Activated naive CD4-positive, alpha-beta T cell treated with anti-CD3 and anti-CD28 coated beads, Interleukin-2, amount 10 ng/mL, durations not matched to agents 7 days and 5 days (primary cell): ENCODE measurements at places on chromosomes 4 and X.

DNA sequence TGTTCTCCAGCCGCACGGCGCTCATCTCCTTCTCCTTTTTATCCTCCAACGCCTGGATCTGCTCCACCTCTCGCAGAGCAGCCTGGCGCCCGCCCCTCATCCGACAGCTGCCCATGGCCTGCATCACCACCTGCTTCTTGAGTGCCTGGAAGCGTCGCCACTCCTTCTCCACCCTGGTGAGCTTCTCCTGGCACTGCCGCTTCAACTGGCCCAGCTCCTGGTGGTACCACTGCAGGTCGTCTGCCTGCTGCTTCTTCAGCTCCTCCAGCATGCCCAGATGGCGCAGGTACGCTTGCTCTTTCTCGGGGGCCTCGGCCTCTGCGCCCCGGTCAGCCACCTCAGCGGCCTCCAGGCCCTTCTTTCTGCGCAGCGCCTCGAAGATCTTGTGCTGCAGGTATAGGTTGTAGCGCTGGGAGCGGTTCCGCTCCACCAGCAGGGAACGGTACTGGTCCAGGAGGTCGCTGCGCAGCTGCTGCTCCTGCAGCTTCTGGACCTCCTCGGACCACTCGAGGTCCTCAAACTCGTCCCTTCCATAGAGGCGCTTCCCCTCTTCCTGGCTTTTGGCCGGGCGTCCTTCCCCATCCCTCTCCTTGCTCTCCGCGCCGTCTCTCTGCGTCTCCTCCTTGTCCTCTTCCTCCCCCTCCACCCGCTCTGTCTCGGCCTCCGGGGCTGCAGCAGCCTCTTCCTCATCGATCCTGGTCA is 1.2 kb upstream of the TADA2B start:
- peaks cover 18% of the 10 kb centered on the region for H3K36me3 ChIP-seq
- peaks cover 20% of the 10 kb centered on the region for H3K27me3 ChIP-seq
- H3K4me3 ChIP-seq: peak overlapping the region; percentile 76
- peak overlapping the region; percentile 64 for H3K27ac ChIP-seq
- peaks cover 42% of the 10 kb centered on the region for H3K4me1 ChIP-seq
- DNase-seq: peak; percentile 56

DNA sequence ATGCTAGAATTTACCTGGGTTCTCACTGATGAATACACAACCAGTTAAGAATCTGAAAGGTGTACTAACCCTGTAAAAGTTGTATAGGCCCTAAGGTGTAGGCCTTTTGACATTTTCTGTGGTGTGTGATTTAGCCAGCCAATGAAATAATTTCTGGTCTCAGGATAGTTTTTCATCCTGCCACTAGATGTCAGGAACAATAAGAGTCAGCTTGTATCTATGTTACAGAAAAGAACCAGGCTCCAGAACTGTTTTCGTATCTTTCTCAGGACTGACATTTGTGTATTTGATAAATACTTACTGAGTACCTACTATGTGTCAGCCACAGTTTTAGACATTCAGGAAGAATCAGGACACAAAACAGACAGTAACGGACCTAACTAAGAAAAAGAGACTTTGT is 673.6 kb upstream of the TENM3 start:
- DNase-seq: no peak
- no peaks in the 10 kb centered on the region for H3K36me3 ChIP-seq
- no peaks in the 10 kb centered on the region for H3K4me1 ChIP-seq

DNA sequence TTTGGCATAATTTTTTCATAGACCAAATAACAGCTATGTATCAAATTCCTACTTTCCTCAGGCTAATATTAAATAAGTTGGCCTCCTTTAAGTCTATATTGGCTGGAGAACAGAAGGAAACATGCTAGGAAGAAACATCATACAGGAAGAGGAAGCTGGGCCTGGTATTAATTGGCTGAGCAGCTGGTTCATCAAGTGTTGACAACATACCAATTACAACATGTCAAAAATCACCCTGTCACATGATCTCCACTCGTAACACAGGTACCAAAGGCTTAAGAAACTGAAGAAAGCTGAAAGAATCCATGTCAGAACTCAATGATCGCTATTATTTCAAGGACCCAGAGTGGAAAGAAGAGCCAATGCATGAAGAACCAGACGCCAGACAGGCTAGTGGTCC is 10.5 kb downstream of the WDFY3 start:
- DNase-seq: no peak
- H3K27ac ChIP-seq: no peak overlapping the region
- H3K27me3 ChIP-seq: no peaks in the 10 kb centered on the region
- no peaks in the 10 kb centered on the region for H3K4me1 ChIP-seq
- no peak overlapping the region for H3K4me3 ChIP-seq
- no peaks in the 10 kb centered on the region for H3K36me3 ChIP-seq

DNA sequence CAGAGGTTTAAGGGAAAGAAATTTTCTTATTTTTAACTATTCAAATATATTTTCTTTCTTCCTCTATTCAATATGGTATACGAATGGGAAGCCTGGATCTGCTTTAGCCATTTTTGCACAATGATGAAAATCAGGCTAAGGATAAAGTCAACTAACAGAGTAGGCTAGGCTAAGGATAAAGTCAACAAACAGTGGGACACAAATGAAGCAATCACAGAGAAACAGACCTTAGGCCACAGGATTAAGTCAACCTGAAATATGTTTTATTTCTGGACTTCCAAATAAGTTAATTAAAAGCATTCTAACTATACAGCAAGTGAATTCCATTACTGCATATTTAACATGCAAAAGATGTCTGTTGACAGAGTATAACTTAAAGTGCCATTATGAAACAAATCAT is 17.0 kb downstream of the DYNLT3 start:
- H3K36me3 ChIP-seq: no peaks in the 10 kb centered on the region
- H3K27ac ChIP-seq: no peak overlapping the region
- no peak for DNase-seq
- H3K4me1 ChIP-seq: peaks cover 7% of the 10 kb centered on the region
- H3K27me3 ChIP-seq: no peaks in the 10 kb centered on the region

- H3K27me3 ChIP-seq: peaks cover 36% of the 10 kb centered on the region
- H3K4me1 ChIP-seq: peaks cover 11% of the 10 kb centered on the region
- H3K27ac ChIP-seq: no peak overlapping the region
- DNase-seq: no peak
- no peaks in the 10 kb centered on the region for H3K36me3 ChIP-seq
- no peak overlapping the region for H3K4me3 ChIP-seq
Measured at GRCh38 chr4:140135529-140136088, 18.4 kb downstream of the MAML3 start.

- H3K27me3 ChIP-seq: no peaks in the 10 kb centered on the region
- no peaks in the 10 kb centered on the region for H3K36me3 ChIP-seq
- no peak for DNase-seq
- H3K4me1 ChIP-seq: no peaks in the 10 kb centered on the region
Measured at GRCh38 chrX:136086521-136086920, 60.8 kb upstream of the FHL1 start.

DNA sequence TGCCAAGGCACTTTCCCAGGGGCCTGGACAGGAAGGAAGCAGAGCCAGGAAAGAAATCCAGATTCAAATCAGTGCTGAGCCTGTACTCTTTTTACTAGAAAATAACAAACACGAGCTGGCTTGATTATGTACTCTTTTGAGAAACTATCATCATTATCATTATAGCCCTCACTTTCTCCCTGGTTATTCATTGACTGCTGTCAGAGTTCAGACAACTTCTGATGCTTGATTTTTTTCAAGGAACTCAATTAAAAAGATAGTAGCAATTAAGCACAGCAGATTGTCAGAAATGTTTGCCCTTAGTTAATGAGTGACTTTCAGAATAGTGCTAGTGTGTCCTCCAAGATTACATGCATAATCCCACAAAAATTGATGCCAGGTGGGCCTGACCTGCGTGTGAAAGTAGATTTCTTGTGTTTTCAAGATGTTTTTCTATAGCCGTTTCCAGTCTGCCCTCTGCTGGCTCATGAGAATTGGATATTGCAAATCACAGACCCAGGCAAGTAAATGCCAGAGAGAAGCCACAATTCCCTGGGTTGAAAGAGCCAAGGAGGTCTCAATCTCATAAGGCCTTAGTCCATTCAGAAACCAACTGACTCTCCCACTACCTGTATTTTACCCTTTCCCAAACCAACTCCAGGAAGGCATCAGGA is 14.3 kb upstream of the PNPLA4 start:
- no peaks in the 10 kb centered on the region for H3K4me1 ChIP-seq
- DNase-seq: no peak
- H3K36me3 ChIP-seq: no peaks in the 10 kb centered on the region
- H3K4me3 ChIP-seq: no peak overlapping the region
- H3K27ac ChIP-seq: no peak overlapping the region
- no peaks in the 10 kb centered on the region for H3K27me3 ChIP-seq

DNA sequence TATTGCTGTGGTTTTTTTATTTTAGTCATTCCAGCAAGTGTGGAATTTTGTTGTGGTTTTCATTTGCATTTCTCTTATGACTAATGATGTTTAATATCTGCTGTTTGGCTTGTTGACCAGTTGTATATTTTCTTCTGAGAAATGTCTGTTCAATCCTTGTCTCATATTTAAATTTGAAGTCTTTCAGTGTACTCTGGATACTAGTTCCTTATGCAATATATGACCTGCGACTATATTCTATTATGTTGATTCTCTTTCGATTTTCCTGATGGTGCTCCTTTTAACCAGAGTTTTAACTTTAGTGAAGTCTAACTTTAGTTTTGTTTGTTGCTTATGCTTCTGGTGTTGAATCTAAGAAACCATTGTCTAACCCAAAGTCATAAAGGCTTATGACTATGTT is 1528.0 kb downstream of the TECRL start:
- no peaks in the 10 kb centered on the region for H3K4me1 ChIP-seq
- H3K27me3 ChIP-seq: no peaks in the 10 kb centered on the region
- no peaks in the 10 kb centered on the region for H3K36me3 ChIP-seq
- H3K4me3 ChIP-seq: no peak overlapping the region
- H3K27ac ChIP-seq: no peak overlapping the region

GRCh38 chr4:98314791-98315565 is 53.8 kb downstream of the RAP1GDS1 start:
- H3K4me3 ChIP-seq: no peak overlapping the region
- H3K27me3 ChIP-seq: no peaks in the 10 kb centered on the region
- no peak overlapping the region for H3K27ac ChIP-seq
- no peaks in the 10 kb centered on the region for H3K4me1 ChIP-seq
- peaks cover 18% of the 10 kb centered on the region for H3K36me3 ChIP-seq

DNA sequence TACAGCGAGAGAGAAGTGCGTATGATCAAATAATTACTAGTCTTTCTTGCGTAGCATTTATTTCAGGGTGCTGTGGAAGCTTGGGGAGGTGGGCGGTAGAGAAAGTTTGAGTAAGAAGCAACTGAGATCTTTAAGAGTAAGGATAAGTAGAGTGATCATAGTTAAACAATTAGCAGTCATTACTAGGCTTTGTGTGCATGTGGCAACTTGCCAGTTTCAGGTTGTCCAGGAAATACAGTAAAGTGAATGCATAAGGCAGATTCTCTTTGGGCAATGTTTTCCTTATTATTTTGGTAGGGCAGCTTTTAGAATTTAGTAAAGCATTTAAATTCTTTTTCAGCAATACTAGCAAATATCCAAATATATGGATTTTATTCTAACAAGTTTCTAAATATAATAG is 57.0 kb downstream of the HPGDS start:
- H3K4me1 ChIP-seq: no peaks in the 10 kb centered on the region
- peaks cover 37% of the 10 kb centered on the region for H3K36me3 ChIP-seq
- no peaks in the 10 kb centered on the region for H3K27me3 ChIP-seq
- no peak overlapping the region for H3K4me3 ChIP-seq
- DNase-seq: no peak

- no peaks in the 10 kb centered on the region for H3K27me3 ChIP-seq
- DNase-seq: no peak
- no peak overlapping the region for H3K4me3 ChIP-seq
- no peak overlapping the region for H3K27ac ChIP-seq
- no peaks in the 10 kb centered on the region for H3K36me3 ChIP-seq
Measured at GRCh38 chr4:187840814-187841213, 154.8 kb upstream of the ZFP42 start.

DNA sequence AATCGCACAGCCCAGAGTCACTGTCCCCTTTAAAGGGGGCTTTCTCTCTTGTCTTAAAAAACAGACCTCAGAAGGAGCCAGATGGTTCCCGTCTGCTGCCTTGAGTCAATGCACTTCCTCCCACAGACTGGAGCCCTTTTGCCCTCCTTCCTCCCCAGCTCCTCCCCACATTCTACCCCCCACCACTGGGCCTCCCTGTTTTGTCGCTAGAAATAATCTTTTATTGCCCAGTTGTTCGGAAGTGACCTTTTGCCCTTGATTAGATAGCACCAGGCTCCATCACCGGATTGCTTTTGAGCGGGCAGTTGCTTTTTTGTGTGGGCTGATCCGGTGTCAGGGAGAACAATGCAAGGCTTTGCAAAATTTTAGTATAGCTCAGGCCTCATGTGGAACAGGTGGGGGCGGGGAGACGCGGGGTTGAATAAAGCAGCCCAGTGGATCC is 47.7 kb downstream of the SPRY1 start:
- peaks cover 26% of the 10 kb centered on the region for H3K4me1 ChIP-seq
- H3K4me3 ChIP-seq: peak overlapping the region; percentile 22
- H3K36me3 ChIP-seq: no peaks in the 10 kb centered on the region

- H3K36me3 ChIP-seq: peaks cover 1% of the 10 kb centered on the region
- no peak for DNase-seq
- H3K27me3 ChIP-seq: no peaks in the 10 kb centered on the region
- no peak overlapping the region for H3K4me3 ChIP-seq
- no peak overlapping the region for H3K27ac ChIP-seq
Measured at GRCh38 chr4:148023512-148024181, 291.8 kb downstream of the ARHGAP10 start.

GRCh38 chr4:151921386-151921785 is 160.6 kb upstream of the GATB start:
- peaks cover 10% of the 10 kb centered on the region for H3K27me3 ChIP-seq
- H3K4me3 ChIP-seq: no peak overlapping the region
- H3K4me1 ChIP-seq: no peaks in the 10 kb centered on the region
- no peak for DNase-seq
- no peak overlapping the region for H3K27ac ChIP-seq

DNA sequence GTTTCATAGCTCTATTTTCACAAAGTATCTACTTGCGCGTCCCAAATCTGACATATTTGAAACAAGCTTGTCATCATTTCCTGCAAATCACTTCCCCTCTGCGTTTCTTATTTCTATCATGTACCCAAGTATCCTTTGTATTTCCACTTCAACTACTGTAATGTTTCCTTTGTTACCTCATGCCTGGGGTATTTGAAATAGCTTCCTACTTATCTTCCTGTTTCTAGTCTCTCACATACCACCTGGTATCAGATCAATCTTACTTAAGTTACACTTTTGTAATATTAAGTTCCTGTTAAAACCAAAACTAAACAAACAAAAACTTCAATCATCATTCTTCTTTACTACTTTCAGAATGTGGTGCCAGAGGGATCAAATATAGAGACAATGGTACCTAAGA is 93.6 kb upstream of the SMAD1 start:
- peaks cover under 1% of the 10 kb centered on the region for H3K27me3 ChIP-seq
- no peak for DNase-seq
- H3K4me1 ChIP-seq: no peaks in the 10 kb centered on the region
- no peaks in the 10 kb centered on the region for H3K36me3 ChIP-seq

- DNase-seq: no peak
- peaks cover 4% of the 10 kb centered on the region for H3K27me3 ChIP-seq
- H3K27ac ChIP-seq: no peak overlapping the region
Measured at GRCh38 chrX:15977644-15978043, 123.0 kb upstream of the AP1S2 start.

DNA sequence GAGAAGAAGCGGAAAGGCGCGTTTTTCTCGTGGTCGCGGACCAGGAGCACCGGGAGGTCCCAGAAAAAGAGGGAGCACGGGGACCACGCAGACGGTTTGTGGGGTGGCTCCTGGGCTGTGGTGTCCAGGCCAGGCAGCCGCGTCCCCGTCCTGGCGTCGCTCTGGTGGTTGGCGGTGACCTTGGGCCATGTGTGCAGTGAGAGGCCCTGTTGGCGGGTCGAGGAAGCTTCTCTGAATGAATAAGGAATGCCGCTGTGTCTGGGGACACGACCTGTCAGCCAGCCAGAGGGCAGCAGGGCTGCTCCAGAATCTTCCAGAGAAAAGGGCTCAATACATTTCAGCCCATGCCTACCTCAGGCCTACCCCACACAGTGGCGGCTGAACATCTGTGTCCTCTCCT is 24.3 kb upstream of the HGFAC start:
- no peak for DNase-seq
- no peaks in the 10 kb centered on the region for H3K27me3 ChIP-seq
- no peaks in the 10 kb centered on the region for H3K4me1 ChIP-seq
- no peak overlapping the region for H3K4me3 ChIP-seq
